ENCODE measurements at places on chromosomes 1 and 21.

DNA sequence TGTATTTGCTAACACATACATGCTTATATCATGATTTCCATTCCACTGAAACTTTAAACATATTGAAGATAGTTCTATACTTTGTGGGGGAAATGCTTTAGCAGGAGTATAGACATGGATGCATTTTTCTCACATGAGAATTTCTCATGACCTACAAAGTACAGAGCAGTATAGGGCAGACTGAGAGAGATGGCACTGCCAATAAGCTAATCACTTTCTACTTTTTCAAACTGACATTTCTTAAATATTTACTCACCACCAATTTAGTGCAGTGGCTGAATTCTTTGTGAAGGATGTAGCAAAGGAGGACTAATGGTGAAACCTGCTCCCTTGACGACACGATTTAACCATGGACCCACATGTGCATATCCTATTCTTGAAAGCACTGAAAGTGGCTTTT lies 923.5 kb downstream of the ADGRL2 start:
- no peak for DNase-seq

DNA sequence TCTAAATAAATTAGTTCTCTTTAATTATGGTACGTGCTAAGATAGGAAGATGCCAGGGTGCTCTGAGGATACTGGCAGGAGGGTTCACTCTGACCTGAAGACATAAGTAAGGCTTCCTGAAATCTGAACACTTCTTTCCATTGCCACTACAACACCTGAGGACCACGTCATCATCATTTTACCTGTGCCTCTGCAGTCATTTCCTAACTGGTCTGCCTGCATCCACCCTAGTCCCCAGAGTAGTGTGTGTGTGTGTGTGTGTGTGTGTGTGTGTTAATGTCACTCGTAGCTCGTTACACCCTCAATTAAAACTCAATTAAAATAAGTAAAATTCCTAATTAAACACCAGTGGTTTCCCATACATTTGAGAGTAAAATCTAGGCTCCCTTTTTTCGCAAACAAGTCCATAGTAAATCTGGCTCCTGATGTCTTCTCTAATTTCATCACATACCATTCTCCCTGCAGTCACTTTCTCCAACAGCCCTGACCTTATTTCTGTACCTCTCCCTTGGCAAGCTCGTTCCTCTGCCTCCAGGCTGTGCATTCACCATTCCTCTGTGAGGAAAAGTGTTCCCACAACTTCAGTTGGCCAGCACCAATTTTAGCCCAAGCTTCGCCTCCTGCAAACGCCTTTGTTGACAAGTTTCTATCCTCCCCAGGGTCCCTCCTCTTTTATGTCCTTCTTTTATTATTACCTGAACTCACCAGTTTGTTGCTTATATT lies 8.7 kb downstream of the IL12RB2 start:
- DNase-seq = no peak

- DNase-seq = no peak
These were observed 23.4 kb downstream of the RD3 start for GRCh38 chr1:211468595-211468994.

DNA sequence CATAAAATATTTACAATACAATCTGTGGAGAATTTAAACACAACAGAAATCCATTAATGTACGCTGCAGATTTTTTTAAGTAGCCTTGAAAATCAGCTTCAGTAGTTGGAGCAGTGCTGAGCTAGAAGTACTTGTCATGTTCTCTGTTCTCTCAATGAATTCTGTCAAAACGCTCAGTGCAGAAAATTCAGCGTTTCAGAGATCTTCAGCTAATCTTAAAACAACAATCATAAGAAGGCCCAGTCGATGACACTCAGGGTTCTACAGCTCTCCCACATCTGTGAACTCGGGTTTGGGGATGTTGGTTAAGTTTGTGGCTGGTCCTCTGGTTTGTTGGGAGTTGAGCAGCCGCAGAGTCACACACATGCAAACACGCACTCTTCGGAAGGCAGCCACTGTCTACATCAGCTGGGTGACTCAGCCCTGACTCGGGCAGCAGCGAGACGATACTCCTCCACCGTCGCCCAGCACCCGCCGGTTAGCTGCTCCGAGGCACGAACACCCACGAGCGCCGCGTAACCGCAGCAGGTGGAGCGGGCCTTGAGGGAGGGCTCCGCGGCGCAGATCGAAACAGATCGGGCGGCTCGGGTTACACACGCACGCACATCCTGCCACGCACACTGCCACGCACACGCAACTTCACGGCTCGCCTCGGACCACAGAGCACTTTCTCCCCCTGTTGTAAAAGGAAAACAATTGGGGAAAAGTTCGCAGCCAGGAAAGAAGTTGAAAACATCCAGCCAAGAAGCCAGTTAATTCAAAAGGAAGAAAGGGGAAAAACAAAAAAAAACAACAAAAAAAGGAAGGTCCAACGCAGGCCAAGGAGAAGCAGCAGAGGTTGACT lies 161.2 kb downstream of the RUNX1 start:
- no peak for DNase-seq

- no peak for DNase-seq
These were observed 17.1 kb downstream of the OLIG2 start for GRCh38 chr21:33042812-33043211.

DNA sequence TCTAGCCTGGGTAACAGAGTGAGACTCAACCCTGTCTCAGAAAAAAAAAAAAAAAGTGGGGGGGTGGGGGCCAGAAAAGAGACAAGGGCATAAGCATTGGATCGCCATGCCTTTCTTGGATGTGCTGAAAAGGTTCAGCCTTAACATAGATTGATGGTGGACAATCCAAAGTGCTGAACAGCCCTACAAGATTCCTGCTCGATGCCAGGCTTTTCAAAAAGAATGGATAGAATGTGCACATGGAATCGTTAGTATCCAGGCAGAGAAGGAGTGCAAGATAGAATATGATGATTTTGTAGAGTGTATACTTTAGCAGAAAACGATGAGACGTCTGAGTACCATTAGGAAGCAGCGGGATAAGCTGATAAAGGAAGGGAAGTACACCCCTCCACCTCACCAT lies 10.9 kb upstream of the COA7 start:
- no peak for DNase-seq

GRCh38 chr1:64282351-64282750 lies 78.9 kb downstream of the UBE2U start:
- no peak for DNase-seq

DNA sequence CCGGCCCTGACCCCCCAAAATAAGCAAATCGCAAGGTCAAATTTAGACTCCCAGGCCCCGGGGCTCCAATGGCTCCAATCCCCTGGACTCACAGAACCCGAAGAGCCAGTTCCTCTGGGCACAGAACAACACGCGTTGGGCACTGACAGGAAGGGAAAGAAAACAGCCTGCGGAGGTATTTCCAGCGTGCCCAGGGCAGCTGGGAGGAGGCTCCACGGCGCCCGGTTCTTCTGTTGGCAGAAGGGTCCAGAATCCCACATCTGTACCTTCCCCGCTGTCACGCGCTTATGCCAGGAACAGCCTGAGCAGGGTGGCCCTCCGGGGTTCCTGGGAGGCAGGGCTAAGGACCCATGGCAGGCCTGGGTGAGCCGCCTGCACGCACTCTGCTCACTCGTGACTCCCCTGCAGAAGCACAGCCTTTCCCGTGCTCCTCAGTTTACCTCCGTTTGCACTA lies 85.5 kb downstream of the RIPK4 start:
- no peak for DNase-seq

GRCh38 chr1:231625975-231626534 lies 535 bp upstream of the DISC1 start:
- DNase-seq = no peak
